ENCODE measurements at places on chromosomes 13 and 19. TPM values are rescaled to one million over a fixed set of nuclear protein-coding genes. Genes with fewer than 3 reads are reported as not detected.

DNA sequence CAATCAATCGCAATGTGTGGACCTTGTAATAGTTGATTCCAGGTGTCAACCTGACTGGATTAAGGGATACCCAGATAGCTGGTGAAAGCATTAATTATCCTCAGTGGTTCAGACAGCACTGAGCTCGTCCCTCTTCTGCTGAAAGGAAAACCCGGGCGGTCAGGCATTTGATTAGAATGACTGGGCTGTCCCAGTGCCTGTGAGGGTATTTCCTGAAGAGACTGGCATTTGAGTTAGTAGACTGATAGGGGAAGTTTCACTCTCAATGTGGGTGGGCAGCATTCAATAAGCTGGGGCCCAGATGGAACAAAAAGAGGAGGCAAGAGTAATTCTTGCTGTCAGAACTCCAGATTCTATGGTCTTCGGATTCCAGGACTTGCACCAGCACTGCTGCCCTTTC lies 31.9 kb downstream of the KPNA3 start:
- no peak for DNase-seq

- DNase-seq: peak; percentile 58
Measured at GRCh38 chr19:459724-460511, 915 bp downstream of the SHC2 start.

DNA sequence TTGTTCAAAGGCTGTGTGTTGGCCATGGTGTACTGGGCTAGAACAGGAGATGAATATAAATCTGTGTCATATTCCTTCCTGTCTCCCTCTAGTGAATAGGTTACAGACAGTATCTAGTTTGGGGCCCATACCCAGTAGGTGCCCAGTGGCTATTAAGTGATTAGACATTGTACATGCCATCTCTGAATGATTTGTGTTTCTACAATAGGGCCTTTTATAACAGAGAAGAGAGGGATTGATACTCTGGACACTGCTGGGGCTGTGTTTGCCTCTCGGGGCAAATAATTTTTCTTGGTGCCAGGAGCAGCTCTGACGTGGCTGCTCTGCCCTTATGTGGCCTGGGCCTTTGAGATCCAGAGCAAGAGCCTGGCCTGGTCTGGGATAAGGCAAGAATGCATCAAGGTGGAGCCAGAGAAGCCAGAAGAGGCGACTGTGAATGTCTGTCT lies 403.1 kb downstream of the SPRY2 start:
- DNase-seq: no peak

GRCh38 chr19:51354742-51355148 lies 11.4 kb downstream of the ETFB start:
- DNase-seq: no peak

DNA sequence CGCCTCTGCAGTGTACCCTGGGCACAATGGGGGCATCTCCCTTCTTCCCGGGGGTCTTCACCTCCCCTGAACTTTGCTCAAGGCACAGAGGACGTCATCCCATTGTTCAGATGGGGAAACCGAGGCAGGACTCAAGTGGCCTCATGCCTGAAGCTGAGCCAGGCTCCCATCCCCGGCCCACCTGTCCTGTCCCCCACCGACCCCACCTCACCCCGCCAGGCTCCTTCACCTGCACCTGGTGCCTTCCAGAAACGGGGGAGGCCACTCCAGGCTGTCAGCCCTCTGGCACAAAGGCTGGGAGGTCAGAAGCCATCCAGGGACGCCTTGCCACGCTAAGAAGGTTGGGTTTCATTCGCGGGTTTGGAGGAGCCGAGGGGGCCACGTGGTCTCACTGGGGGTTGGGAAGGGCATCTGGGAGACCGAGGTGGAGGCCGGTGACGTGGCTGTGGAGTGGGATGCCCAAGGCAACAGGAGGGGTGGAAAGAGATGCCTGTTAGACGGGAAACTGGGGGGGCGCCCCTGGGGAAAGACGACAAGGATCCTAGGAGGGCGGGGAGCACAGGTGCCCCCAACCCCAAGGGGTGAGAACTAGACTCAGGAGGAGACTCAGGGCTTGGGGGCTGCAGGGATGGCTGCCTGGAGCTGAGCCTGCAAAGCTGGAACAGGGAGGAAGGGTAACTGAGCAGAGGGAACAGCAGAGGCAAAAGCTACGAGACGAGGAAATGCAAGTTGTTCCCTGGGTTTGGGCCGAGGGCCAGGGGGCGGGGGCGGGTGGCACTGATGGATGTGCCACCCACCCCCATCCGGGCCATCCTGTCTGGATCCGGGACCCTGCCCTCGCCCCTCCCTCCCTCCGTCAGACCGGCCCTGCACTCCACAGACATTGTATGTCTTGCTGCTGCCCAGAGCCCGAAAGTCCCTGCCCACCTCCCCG lies 6.0 kb upstream of the TCF3 start:
- no peak for DNase-seq

DNA sequence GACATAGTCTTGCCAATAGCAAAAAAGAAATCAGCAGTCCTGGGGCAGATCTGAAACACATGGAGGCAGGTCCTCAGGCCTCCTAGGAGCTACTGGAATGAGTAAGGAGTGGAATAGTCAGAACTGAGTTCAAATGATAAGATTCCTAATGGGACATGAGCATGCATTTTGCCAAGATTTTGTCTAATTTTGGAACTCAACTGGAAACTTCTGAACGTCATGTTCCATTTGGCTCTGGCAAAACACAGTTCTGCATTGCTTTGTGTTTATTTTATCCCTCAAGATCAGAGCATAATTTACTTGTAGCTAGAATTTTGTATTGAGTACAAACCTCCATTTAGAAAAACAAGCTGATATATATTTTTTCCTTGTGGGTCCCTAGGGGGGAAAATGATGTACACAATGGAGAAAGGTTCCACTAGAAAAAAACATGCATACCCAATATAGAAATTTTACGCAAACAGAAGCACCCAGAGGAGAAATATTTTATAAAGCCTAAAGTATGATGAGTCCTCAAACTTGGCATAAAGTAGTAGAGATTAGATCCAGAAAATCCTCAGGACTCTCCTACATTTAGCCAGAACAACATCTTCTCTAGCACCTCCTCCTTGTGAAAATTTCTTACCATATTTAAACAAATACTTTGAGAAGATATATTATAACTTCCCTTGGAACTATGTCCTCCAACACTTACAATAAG lies 149.0 kb upstream of the SERP2 start:
- peak; percentile 77 for DNase-seq

GRCh38 chr19:44741841-44742329 lies 6.6 kb upstream of the BCL3 start:
- DNase-seq: peak; percentile 99

DNA sequence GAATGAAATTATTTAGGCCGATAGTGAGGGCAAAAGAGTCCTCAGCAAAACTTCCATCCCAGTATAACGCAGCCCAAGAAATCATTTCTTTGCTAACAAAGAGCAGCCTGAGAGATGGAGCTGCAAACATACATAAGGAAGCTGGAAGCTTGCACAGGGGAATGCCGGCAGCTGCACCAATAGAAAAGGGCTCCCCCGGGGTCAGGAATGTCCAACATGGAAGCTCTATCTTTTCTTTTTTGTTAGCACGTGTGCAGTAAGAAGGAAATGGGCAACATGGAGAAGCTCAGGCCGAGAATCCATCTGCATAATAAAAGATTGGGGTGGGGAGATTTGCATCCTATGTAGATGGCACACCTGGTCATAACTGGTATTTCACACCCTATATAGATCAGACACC lies 1363.5 kb upstream of the PCDH20 start:
- no peak for DNase-seq

DNA sequence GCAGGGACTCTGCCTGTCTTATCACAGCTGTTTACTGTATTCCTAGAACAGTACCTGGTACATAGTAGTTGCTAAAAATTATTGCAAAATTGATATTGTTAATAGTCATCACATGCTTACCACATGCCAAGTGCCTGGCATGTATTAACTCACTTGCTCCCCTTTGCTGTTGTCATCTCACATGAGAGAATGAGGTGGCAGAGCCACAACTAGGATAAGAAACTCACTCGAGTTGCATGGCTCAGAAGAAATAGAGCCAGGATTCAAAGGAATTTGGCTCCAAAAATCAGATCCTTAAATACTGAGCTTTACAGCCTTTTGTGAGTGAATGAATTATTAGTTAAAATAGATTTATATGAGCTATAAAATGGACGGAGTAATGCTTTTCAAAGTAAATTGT lies 42.6 kb downstream of the B3GLCT start:
- no peak for DNase-seq

DNA sequence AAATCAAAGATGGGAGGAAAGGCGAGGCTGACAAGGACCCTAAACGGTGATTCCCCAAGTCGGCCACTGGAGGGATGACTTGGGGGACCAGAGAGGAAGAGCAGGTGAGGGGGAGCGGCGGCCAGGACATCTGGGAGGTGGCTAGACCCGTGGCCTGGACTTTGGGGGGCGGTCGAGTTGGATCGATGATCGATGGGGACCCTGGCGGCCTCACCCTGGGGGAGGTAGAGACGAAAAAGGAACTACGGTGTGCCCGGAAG lies 7.7 kb upstream of the CIRBP start:
- no peak for DNase-seq

DNA sequence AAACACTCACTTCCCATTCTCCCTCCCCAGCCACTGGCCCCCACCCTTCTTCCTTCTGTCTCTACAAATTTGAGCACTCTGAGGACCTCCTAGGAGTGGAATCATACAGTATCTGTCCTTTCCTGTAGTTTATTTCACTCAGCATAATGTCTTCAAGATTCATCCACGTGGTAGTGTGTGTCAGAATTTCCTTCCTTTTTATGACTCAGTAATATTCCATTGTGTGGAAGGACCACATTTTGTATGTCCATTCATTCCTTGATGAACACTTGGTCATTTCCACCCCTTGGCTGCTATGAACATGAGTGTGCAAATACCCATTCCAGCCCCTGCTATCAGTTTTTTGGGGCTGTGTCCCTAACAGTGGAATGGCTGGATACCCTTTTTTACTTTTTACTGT lies 9.8 kb downstream of the KLF2 start:
- DNase-seq: no peak

DNA sequence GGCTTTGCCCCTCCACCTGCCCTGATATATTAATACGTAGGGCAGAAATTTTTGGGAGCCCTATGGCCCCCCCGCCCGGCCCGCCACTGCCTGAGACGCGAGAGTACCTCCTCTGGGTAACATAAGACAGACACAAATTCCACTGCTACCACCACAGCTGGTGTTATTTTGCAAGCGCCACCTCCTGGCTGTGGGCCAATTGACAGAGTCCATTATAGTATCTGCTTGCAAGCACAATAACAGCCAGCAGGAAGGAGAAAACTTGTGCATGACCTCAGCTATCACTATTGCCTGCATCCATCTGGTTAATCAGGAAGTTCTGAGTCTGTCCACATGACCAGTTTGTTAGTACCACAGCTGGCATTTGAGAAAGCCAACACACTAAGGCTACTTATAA lies 25.3 kb upstream of the OR10H2 start:
- peak; percentile 60 for DNase-seq

DNA sequence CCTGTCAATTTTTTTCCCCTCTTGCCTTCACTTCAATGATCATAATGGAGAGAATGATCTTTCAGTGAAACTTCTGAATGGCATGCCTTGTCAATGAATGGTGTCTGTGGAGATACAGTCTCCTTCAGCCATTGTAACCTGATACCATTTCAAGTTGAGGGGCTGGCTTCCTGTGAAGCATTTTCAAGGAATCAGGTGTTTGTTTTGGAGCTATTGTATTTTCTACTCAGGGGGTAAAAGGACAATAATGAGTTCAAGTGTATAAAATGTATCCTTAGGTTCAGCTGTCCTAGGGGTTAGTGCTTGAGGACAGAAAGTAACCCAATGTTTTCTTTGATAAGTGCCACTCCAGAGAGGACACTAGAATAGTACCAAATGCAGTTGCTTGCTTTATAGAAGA lies 23.8 kb upstream of the CBY2 start:
- DNase-seq: no peak

- no peak for DNase-seq
Measured at GRCh38 chr13:109144693-109145437, 515.5 kb downstream of the MYO16 start.

- DNase-seq: no peak
Measured at GRCh38 chr13:93927431-93927830, 552.1 kb downstream of the DCT start.

Gene ADAT3
- total RNA-seq: 3.5 TPM

Gene IFI30
- total RNA-seq: 7.5 TPM

Gene RPL18A
- total RNA-seq: 1,847 TPM

Gene ZNF541
- total RNA-seq: not detected

Gene POSTN
- 67.9 TPM for total RNA-seq

Gene SMIM44
- total RNA-seq: not detected

All from uterus (tissue), 4 donors.